CD4-positive, alpha-beta T cell treated with Interleukin-15 for 1 hour (primary cell): ENCODE measurements at places on chromosomes 11 and 22.

GRCh38 chr11:129590753-129591475 lies 215.3 kb downstream of the BARX2 start:
- no peak for DNase-seq

DNA sequence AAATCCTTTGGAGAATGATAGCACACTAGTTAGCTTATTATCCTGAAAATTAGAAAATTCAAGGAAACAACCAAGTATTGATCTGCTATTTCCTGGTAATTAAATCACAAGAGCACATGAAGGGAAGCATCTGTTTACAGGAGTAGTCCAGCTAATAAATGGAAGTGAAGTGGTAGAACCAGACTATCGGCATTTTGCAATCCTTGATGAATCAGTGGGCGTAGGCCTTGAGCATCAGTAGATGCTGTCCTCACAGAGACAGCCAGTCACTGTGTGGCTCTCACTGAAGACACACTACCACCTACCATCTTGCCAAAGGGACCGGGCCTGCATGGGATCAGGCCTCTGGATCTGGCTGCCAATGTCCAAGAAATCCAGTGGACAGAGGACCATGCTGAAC lies 69.8 kb downstream of the FBLN1 start:
- DNase-seq = no peak

DNA sequence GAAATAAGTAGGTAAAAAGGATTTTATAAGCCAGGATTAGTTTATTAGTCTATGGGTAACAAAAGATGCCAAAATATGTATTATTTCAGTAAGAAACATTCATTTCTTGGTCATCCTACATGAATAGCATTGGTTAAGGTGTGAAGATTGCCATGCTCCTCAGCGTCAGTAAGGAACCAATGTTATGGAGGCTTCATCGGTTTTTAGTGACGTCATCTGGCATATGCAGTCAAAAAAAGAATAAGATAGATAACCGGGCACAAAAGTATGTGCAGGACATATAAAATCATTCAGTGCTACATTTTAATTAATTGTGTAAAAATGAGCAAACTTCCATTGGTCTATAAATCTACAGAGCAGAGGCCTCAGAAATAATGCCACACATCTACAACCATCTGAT lies 29.4 kb downstream of the TRIM5 start:
- DNase-seq = no peak

- no peak for DNase-seq
Observed at GRCh38 chr22:16937811-16938210, 70.2 kb downstream of the GAB4 start.

- DNase-seq = no peak
Observed at GRCh38 chr11:27108809-27109208, 68.2 kb downstream of the BBOX1 start.

GRCh38 chr11:96197801-96198701 lies 144.9 kb downstream of the MAML2 start:
- no peak for DNase-seq

- DNase-seq = peak; percentile 26
Observed at GRCh38 chr22:31210556-31211421, 1.3 kb upstream of the LIMK2 start.

DNA sequence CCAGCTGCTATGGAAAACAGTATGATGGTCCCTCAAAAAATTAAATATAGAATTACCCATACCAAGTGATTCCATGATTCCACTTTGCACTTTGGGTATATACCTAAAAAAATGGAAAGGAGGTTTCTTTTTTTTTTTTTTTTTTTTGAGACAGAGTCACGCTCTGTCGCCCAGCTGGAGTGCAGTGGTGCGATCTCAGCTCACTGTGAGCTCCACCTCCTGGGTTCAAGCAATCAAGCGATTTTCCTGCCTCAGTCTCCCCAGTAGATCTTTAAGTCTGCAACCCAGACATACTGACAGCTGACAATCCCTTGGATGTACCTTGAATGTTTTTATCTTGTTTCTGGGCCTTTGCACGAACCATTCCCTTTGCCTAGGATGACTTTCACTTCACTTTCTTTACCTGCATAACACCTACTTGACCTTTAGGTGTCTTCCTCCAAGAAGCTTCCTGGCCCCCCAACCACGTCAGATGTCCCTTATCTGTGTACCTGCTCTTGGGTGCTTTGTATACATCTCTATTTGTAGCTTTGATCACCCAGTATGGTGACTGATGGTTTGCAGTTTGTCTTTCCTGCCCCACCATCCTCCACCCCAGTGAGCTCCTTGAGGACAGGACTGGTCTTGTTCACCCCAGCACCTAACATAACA lies 11.6 kb downstream of the UCP3 start:
- no peak for DNase-seq

DNA sequence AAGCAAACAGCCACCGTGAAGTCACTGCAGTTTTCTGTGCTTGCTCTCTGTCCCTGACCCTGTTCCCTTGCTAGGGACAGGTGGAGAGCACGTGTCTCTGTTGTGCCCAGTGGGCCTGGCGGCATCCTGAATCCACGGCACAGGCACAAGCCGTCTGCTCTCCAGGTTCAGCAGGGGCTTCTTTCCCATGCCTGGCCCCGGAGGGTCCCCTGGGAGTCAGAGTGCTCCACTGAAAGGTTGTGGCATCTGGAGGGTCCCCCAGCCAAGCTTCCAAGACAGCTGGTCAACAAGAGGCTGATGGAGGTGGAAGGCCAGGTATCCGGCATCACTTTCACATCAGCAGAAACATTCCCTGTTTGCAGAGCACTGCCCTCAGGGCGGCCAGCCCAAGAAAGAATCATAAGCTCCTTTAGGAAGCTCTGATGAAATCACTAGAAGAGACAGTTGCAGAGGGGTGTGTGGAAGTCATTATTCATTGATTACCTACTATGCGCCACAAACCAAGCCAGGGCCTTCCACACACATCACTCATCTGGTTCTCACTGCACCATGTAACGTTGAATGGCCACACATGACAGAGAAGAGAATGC lies 346.4 kb upstream of the B3GAT1 start:
- DNase-seq = no peak

DNA sequence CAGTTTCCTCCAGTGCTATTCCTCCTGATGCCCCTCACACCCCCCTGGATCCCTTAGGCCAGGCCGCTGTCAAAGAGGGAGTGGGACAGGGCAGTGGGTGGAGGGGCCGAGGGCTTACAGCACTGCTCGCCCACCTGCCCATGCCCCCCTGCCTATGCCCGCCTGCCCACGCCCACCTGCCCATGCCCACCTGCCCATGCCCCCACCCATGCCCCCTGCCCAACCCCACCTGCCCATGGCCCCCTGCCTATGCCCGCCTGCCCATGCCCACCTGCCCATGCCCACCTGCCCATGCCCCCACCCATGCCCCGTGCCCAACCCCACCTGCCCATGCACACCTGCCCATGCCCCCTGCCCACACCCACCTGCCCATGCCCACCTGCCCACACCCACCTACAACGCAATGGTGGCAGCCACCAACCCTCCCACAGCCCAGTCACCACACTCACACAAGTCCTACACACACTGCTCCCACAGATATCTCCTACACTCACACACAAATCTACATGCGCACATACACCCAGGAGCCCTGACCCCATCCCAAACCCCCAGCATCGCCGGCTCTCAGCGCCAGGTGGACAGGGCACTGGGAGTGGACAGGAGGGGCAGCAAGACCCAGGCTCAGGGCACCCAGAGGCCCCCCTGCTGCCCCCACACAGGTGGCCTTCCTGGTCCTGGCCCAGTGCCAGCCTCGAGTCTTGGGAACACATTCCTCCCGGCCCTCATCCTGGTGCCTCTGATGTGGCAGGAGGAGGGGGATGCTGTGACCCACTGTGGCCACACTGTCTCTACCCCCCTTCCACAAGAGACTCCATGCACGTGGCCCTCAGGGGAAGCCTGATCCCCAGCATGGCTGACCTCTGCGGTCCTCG lies 61.8 kb downstream of the CYTH4 start:
- no peak for DNase-seq

- no peak for DNase-seq
Observed at GRCh38 chr11:37108436-37109285, 510.6 kb upstream of the RAG2 start.

DNA sequence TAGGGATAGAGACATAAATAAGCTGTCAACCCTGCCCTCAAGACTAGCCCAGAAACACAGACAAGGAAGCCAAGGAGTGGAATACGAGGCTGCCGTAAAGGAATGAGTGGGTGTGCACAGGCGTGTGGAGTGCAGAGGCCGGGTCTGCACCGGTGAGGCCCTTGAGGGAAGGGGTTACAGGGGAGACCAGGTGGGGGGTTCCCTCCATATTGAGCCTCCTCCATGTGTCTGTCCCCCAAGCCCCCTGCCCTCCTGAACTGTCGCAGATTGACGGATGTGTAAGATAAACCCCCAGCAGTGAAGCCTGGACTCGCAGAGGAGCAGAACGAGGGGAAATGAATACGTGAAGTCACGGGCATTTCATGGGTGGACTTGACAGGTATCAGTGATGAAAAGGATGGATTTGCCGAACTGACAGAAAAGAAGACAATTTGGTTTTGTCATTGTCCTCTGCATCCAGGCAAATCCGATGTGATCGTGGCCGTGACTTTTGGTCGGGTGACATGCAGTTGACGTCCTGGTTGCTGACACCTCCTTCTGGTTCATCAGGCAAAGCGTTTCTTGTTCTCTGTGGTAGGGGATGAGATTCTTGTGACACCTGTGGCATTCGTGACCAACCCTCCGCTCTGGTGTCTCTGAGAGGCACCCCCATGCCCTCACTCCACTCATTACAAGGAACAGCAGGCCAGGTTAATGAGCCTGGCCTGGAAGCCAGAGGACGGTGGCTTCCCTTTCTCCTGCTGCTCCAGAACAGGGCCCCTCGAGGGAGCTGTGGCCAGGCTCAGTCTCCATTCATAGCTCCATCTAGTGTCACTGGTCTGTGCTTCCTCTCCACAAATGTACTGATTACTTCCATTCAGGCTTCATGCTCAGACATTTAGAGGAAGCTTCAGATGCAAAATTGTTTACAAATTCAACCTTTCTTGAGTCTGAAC lies 223.1 kb upstream of the B3GAT1 start:
- no peak for DNase-seq

DNA sequence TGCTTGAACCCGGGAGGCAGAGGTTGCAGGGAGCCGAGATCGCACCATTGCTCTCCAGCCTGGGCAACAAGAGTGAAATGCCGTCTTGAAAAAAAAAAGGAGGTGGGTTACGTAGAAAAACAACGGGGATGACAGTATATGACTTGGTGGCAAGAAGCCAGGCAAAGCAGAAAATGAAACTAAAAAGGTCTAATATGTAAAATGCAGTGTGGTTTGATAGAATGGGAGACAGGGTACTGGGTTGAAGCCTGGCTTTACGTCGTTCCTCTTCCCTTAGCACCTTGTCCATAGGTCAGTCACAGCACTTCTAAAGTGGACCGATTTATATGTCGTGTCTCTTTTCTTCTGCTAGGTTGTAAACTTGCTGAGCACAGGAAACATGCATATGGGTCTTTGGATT lies 274.9 kb upstream of the ZC3H12C start:
- no peak for DNase-seq

GRCh38 chr22:46588279-46589140 lies 31.7 kb upstream of the GRAMD4 start:
- DNase-seq = no peak

GRCh38 chr11:93861808-93862207 lies 11.4 kb upstream of the VSTM5 start:
- DNase-seq = no peak

DNA sequence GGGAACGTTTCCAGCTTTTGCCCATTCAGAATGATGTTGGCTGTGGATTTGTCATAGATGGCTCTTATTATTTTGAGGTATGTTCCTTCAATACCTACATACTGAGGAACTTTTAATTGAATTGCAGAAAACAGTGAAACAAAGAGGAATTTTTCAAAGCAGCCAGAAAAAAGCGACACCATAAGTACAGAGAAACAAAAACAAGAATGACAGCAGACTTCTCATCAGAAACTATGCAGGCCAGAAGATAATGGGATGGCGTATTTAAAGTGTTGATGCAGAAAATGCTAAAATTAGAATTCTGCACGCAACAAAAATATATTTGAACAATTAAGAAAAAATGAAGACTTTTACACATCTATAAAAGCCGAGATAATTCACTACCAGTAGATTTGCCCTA lies 95.4 kb upstream of the TIMP3 start:
- DNase-seq = no peak

GRCh38 chr11:82634091-82634490 lies 99.6 kb downstream of the FAM181B start:
- no peak for DNase-seq

- peak; percentile 79 for DNase-seq
Observed at GRCh38 chr11:10459029-10459970, 4.2 kb downstream of the AMPD3 start.

- DNase-seq = no peak
Observed at GRCh38 chr22:17548010-17548755, 15.1 kb upstream of the SLC25A18 start.

DNA sequence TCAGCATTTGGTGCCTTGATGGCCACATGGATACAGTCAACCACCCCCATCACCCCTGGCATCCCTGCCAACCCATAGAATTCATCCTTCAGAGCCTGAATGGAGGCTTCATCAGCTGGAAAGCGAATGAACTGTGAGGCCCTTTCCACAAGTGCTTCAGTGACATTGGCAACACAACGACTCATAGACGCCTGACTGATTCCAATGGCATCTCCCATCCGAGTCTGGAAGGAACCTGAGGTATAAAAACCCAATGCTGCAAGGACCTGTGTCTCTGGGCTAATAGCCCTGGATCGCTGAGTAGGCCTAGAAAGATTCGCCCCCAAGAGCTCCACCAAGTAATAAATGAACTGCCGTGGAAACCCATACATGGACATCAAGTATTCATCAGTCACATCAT lies 1.3 kb downstream of the HARBI1 start:
- DNase-seq = no peak

- no peak for DNase-seq
Observed at GRCh38 chr11:57545883-57546282, 8.5 kb downstream of the SMTNL1 start.

DNA sequence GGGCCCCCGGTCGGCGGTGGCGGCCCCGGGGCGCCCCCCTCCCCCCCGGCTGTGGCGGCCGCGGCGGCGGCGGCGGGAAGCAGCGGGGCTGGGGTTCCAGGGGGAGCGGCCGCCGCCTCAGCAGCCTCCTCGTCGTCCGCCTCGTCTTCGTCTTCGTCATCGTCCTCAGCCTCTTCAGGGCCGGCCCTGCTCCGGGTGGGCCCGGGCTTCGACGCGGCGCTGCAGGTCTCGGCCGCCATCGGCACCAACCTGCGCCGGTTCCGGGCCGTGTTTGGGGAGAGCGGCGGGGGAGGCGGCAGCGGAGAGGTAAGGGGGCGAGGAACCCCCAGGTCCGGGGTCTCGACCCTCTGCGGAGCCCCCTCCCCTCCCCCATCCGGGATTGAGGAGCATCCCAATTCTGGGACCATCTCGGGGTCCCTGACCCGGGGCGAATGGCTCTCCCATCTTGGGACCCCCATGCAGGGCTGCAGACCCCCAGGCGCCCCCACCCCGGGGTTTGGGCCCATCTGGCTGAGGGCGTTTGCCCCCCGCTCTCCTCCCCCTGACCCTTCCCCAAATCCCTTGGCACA lies 431 bp downstream of the KMT2A start:
- peak; percentile 51 for DNase-seq

GRCh38 chr11:32466279-32466915 lies 31.1 kb upstream of the WT1 start:
- DNase-seq = no peak
